ENCODE measurements at places on chromosomes 7 and 10. TPM values are rescaled to one million over a fixed set of nuclear protein-coding genes. Genes with fewer than 3 reads are reported as not detected.

- no peak for DNase-seq
Observed at GRCh38 chr7:147818317-147818716, 772.2 kb upstream of the C7orf33 start.

Gene SLC26A4
- polyA plus RNA-seq: not detected

Gene FKBP9
- polyA plus RNA-seq: 5.1 TPM

GRCh38 chr10:132115732-132116131 lies 50.0 kb downstream of the JAKMIP3 start:
- no peak for DNase-seq

- no peak for DNase-seq
Observed at GRCh38 chr7:111732923-111733322, 170.6 kb upstream of the IMMP2L start.

Gene IDI2
- not detected for polyA plus RNA-seq

- no peak for DNase-seq
Observed at GRCh38 chr7:30708412-30708811, 26.2 kb upstream of the CRHR2 start.

DNA sequence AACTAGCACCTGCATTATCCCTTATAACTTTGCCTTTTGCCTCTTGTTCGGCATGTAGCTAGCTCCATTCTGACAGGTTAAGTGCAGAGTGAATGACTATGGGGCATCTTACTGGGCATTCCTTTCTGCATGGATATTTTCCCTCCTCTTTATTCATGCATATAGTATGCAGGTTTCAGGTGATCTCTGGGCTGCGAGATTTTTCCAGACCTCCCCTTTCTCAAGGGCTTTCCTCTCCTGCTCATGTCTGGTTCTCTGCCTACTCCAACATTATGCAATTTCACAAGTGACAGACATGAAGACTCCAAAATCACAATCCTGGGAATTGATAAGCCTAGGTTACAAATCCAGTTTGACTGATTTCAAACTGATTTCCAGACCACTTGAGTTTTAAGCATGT lies 503.8 kb downstream of the NXPH1 start:
- no peak for DNase-seq
